ENCODE measurements at places on chromosomes 5 and 9.

DNA sequence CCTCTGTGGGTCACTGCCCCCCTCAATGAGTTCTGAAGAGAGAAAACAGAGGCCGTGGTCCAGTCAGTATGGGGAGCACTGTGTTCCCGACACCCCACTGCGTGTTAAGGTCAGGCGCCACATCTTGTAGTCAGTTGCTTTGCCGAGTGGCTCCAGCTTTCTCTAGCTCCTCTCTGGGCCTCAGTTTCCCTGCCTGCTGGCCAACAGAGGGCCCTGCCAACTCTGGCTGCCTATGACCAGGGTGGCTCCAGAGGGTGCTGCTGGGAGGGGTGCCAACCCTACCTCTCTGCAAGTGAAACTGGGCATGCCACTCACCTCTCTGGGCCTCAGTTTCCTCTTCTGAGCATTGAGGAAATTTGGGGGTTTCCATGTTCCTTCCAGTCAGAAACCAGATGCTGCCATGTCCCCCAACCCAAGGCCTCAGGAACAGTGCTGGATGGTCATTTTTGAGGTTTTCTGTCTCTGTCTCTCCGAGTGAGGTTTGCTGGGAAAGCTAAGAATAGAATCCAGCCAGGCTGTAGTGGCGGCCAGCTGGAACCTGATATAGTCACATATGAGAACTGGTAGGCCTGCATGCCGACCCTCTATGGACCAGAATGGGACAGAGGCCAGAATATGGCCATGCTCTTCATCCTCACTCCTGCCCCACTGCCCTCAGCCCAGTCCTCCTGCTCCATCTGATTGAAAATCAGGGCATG, 132.1 kb downstream of the PHF2 start:
- no peak for DNase-seq

DNA sequence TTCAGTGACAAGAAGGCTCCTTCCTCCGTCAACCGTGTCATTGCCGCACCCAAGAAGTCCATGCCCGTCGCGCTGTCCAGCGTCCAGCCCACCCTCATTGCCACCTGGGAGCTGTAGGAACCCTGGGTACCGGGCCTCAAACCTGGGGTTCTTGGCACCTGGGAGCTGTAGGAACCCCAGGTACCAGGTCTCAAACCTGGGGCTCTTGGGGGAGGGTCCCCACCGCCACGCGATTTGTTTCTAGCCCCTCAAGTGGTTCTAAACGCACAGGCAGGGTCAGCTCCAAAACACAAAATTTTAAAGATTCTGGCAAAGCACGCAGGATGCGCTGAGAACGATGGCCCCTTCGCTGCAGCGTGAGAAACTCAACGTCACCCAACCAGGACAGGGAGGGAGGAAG, 17.7 kb downstream of the LHX3 start:
- no peak for DNase-seq

GRCh38 chr5:64295101-64295500, 129.5 kb downstream of the RNF180 start:
- DNase-seq: no peak

GRCh38 chr9:81717747-81718077, 28.4 kb upstream of the TLE1 start:
- no peak for DNase-seq

DNA sequence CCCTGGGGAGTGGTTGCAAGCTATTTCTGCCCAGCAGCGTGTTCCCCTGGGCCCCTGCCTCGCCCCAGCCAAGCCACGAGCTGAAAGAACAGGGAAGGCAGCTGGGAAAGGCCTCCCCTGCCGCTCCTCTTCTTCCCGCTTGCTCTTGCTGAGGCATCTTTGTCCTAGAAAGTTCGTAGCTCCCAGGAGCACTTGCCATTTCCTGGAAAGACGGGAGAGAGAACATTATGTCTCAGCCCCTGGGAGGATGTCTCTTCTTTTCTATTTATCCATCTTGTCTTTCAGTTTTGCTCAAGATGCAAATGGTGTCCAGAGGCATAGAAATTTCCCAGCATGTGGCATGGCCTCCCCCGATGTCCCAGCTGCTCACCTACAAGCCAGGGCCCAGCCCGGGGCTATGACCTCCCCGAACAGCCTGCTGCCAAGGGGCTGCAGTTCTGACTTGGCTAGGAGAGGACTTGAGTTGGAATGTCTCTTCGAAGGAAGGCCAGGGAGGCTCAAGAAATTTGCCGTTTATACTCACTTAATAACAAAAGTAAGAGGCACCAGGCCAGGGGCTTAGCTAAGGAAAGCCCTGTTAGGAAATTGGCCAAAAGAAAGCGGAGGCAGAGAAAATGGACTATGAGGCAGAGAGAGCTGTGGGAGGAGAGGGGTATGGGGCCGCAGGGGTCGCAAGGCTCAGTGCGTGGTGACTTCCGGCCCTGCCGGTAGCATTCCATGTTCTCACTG, 87.3 kb downstream of the LIFR start:
- DNase-seq: no peak

- DNase-seq: no peak
Observed at GRCh38 chr5:172380987-172381643, 73.2 kb downstream of the SH3PXD2B start.

Measured in dermis microvascular lymphatic vessel endothelial cell (primary cell).